ENCODE measurements at places on chromosomes 13 and 19.

GRCh38 chr13:58056426-58056825 is 424.9 kb downstream of the PCDH17 start:
- no peak overlapping the region for H3K4me3 ChIP-seq
- H3K36me3 ChIP-seq: no peaks in the 10 kb centered on the region
- no peak overlapping the region for H3K27ac ChIP-seq
- DNase-seq: no peak
- H3K27me3 ChIP-seq: no peaks in the 10 kb centered on the region
- no peaks in the 10 kb centered on the region for H3K4me1 ChIP-seq

GRCh38 chr13:96900986-96901385 is 93.3 kb downstream of the OXGR1 start:
- no peak overlapping the region for H3K4me3 ChIP-seq
- DNase-seq: no peak
- H3K4me1 ChIP-seq: no peaks in the 10 kb centered on the region
- no peaks in the 10 kb centered on the region for H3K27me3 ChIP-seq

GRCh38 chr19:31715249-31715945 is 366.2 kb upstream of the TSHZ3 start:
- H3K27ac ChIP-seq: no peak overlapping the region
- no peaks in the 10 kb centered on the region for H3K27me3 ChIP-seq
- no peak for DNase-seq
- H3K4me3 ChIP-seq: no peak overlapping the region

- H3K27ac ChIP-seq: peak overlapping the region; percentile 42
- no peak for DNase-seq
- no peak overlapping the region for H3K4me3 ChIP-seq
- peaks cover 15% of the 10 kb centered on the region for H3K4me1 ChIP-seq
- H3K27me3 ChIP-seq: no peaks in the 10 kb centered on the region
Observed at GRCh38 chr19:49556412-49557398, 23.7 kb downstream of the NOSIP start.
